ENCODE measurements at places on chromosomes 3 and 15.

- no peak for DNase-seq
Observed at GRCh38 chr3:128050597-128050996, 1.6 kb upstream of the SEC61A1 start.

DNA sequence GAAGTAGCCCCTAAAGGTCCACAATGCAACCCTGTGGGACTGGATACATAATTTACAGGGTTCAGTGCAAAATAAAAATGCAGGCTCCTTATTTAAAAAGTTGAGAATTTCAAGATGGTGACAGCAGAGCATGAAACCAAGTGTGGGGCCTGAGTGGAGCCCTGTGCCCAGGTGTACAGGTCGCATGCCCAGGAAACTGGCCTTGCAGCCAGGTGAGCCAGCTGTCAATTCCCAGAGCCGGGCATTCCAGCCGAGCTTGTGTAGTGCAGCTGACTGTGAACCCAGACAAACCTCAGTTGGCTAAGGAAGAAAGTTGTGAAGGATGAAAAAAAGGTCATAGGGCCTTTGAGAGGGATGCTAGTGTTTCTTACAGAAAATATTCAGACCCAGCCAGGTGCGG, 27.6 kb downstream of the POPDC2 start:
- DNase-seq = no peak

GRCh38 chr3:66665021-66665695, 164.3 kb upstream of the LRIG1 start:
- no peak for DNase-seq

DNA sequence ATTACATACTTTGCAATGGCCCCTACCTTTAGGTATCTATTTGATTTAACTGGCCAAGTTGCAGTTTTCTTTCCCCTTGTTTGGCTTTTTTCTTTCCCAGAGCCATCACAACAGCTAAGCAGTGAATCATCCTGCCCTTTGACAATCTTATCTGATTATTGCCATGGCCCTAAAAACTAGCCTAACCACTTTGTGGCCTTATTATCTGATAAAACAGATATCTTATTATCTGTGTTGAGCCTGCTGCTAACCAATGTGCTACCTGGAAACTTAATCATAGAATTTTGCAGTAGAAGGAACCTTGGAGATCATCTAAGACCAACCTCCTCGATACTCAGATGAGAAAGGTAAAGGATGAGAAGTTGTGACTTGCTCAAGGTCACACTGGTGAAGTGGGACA, 37.1 kb downstream of the EIF4E3 start:
- no peak for DNase-seq

DNA sequence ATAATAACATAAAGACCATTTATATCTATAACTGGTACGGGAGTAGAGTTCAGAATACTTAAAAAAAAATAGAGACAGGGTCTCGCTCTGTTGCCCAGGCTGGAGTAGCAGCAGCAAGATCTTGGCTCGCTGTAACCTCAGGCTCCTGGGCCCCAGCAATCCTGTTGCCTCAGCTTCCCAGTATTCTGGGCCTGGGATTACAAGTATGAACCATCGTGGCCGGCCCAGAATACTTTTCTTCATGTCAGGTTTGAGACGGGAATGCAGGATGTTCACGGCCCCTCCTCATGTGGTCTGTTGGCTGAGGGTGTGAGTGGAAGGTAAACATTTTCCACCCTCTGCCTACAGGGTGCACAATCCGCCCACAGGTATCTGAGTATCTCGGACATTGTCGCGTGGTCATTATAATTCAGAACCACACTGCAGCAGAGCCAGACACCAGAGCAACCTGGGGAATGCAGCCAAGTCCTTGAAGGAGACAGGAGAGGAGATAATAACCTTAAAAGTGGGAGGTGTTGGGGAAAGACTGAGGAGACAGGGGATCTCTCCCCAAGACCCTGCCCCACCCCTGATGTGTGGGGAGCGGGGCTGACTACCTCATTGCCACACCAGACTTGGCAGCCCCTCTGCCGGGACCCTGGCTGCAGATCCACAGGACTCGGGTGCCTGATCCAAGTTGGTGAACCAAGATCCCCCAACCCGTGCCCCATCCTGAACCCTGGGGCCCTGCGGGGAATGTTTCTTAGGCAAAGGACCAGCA, 106.8 kb downstream of the ADCY5 start:
- DNase-seq = no peak

DNA sequence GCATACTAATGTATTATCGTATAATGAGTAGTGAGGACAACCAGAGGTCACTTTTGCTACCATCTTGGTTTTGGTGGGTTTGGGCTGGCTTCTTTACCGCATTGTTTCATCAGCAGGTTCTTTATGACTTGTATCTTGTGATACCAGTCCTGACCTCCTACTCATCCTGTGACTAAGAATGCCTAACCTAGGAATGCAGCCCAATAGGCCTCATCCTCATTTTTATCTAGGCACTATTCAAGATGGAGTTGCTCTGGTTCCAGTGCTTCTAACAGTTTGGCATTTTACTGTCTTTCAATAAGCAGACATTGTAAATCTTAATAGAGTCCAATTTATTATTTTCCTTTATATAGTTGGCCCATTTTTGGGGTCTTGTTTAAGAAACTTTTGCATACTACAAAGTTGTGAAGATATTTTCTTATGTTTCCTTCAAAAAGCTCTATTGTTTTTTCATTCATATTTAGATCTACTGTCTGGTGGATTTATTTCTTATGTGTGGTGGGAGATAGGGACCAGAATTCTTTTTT, 60.8 kb upstream of the RNU6-1 start:
- DNase-seq = no peak

- no peak for DNase-seq
Observed at GRCh38 chr15:44296625-44297524, 8.4 kb downstream of the GOLM2 start.

- no peak for DNase-seq
Observed at GRCh38 chr3:172042136-172042662, 2.8 kb downstream of the FNDC3B start.

DNA sequence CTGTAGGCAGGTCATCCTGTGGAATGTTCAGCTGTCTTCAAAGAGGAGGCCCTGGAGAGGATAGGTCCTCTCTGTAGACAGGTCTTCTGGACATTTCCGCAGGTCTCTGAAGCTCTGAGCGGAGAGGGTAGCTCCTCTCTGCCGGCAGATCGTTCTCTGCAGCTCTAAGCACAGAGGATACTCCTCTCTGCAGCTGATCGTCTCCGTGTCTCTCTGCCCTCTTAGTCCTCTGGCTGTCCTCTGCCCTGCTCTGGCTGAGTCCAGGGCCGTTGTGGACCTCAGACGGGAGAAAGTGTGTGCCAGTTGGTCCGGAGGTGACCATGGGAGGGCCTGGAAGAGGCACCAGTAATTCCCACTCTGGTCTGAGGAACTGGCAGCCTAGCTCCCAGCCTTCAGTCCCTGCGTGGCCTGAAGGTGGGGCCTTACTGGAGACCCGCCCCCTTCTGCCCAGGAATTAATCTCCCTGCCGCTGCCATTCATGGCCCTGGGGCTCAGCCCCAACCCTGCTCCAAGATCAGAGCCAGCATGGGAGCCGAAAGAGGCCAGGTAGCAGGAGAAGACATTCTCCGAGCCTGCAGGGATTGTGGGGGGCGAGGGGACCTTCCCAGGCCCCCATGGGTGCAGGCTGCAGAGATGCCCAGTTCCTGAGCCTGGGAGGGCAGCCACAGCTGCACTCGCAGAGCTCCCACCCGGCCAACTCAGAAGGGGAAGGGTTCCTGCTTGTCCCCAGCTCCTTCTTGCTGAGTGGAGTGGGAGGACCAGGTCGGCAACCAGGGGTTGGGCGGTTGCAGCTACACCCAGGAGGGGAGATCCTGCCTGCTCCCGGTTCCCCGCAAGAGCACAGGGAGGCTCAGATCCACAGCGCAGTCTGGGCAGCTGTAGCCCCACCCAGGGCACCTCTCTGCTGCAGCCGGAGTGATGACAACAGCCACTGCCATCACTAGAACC, 488.7 kb downstream of the RSL24D1 start:
- no peak for DNase-seq

- DNase-seq = no peak
Observed at GRCh38 chr15:31222773-31223341, 103.8 kb upstream of the KLF13 start.

DNA sequence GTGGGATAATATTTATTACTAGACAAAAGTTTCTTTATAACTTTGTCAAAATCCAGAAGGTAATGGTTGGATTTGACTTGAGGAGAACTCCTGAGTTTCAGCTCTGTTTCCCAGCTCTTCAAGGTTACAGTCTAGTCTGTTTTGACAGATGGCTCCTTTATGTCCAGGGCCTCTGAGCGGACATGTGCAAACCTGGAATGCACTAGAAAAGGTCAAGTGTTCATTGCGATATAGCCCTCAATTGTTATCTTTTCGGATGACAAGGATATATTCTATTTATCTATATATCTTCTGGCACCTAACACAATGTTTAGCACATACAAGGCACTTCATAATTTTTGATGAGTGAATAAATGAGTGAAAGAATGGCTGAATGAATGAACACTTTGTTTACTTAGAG, 513.2 kb upstream of the GOLIM4 start:
- DNase-seq = no peak

GRCh38 chr3:79040091-79040490, 727.7 kb downstream of the ROBO1 start:
- DNase-seq = no peak

GRCh38 chr15:41411031-41411430, 5.9 kb upstream of the RTF1 start:
- DNase-seq = no peak

- no peak for DNase-seq
Observed at GRCh38 chr3:181932039-181932438, 220.3 kb downstream of the SOX2 start.

DNA sequence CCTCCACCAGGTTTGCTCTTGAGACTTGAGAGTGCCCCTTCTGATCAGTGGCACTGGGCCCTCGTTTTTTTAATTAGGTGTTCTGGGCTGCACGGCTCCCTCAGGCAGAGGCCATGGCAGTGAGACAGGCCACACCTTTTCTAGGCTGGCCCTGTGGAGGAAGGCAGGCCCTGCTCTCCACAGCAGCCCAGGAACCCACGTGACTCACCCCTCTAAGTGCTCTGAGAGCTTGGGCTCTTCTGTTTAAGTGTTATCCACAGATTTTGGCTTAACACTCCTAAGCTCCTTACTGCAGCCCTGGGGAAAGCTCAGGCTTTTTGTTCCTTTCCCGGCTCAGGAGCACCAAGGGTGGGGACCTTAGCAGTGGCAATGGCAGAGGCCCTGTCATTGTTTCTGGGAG, 463.2 kb upstream of the GBE1 start:
- DNase-seq = no peak

- DNase-seq = no peak
Observed at GRCh38 chr15:101579631-101580163, 72.5 kb downstream of the TM2D3 start.

GRCh38 chr3:46466273-46466672, 1.6 kb upstream of the LTF start:
- no peak for DNase-seq

GRCh38 chr3:189171707-189172106, at the start of gene TPRG1:
Gene TPRG1, plus strand, starts transcription at chr3:189171971. Its CDS starts 35,414 bp downstream, at chr3:189207385.
- DNase-seq = no peak

GRCh38 chr3:171586274-171586673, 126.1 kb upstream of the TNIK start:
- no peak for DNase-seq

GRCh38 chr15:53522991-53523390, 236.5 kb downstream of the WDR72 start:
- DNase-seq = no peak

- DNase-seq = no peak
Observed at GRCh38 chr3:20069178-20069532, 28.9 kb downstream of the KAT2B start.

- DNase-seq = no peak
Observed at GRCh38 chr3:64295594-64295993, 70.3 kb upstream of the PRICKLE2 start.

- no peak for DNase-seq
Observed at GRCh38 chr3:60758831-60759230, 492.4 kb downstream of the FHIT start.

DNA sequence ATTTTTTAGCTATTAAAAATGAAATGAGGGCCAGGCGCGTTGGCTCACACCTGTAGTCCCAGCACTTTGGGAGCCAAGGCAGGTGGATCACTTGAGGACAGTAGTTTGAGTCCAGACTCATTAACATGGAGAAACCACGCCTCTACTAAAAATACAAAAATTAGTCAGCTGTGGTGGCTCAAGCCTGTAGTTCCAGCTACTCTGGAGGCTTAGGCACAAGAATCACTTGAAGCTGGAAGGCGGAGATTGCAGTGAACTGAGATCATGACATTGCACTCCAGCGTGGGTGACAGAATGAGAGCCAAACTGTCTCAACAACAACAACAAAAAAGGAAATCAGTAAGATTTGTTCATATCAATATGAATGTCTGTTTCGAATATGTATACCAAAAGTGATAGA, 517.1 kb downstream of the ROBO1 start:
- DNase-seq = no peak

DNA sequence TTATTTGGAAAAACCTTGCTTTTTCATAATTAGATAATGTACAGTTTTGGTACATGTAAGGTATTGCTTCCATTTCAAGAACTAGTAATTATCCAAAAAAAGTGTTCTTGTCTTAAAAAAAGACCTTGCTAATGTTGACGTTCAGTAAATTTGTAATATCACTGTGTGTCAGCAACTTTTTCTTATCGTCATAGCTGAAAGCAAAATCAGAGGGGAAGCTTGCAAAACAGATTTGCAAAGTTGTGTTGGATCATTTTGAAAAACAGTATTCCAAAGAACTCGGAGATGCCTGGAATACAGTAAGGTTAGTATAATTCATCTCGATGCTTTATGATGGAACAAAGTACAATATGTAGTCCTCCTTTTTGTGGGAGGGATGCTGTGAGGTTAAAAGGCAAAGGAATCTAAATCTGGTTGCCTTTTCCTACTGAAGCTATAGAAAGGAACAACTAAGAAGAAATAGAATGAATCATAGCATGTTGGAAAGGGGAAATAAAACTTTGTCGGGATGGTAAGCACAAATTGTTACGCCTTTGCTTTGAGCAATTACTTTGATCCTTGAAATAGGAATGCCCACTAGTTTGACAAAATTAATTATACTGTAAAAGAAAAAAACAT, 1.5 kb downstream of the NSUN3 start:
- DNase-seq = no peak

- DNase-seq = no peak
Observed at GRCh38 chr15:96807361-96807760, 476.9 kb downstream of the NR2F2 start.

GRCh38 chr3:42421818-42422796, 11.7 kb upstream of the LYZL4 start:
- DNase-seq = no peak

- no peak for DNase-seq
Observed at GRCh38 chr3:37891227-37891626, 29.5 kb downstream of the CTDSPL start.

GRCh38 chr15:60793656-60794055, 314.7 kb upstream of the ICE2 start:
- no peak for DNase-seq

DNA sequence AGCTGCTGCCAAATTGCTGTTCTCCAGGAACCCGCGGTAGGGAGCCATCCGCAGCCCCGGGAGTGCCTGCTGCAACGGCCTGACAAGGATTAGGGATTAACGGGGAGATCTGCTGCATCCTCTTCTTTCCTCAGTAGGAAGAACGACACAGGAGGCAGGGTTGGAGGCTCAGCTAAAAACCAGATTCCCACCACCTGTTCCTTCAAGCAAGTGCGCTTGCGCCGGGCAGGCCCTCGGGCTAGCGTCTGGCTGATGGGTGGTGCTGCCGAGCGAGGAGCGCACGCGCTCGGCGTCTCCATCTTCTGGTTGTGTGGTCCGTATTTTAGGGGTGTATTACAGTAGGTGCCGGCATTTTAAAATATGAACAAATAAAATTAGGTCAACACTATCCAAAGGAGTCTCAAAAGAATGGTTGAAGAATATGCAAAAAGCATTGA, 25.4 kb upstream of the SLC25A26 start:
- DNase-seq = peak; percentile 23
